Lung (tissue), 17 donors: ENCODE measurements at places on chromosomes 1 and 21.
A peak's percentile ranks its signal among the peaks of the same experiment; 100 is the strongest.

GRCh38 chr1:19346026-19346425 lies 33.9 kb downstream of the SLC66A1 start:
- DNase-seq: no peak

GRCh38 chr1:147189514-147189913 lies 17.2 kb upstream of the PRKAB2 start:
- no peak for DNase-seq

- no peak for DNase-seq
These were observed 3.1 kb downstream of the GNG4 start for GRCh38 chr1:235646463-235646862.

DNA sequence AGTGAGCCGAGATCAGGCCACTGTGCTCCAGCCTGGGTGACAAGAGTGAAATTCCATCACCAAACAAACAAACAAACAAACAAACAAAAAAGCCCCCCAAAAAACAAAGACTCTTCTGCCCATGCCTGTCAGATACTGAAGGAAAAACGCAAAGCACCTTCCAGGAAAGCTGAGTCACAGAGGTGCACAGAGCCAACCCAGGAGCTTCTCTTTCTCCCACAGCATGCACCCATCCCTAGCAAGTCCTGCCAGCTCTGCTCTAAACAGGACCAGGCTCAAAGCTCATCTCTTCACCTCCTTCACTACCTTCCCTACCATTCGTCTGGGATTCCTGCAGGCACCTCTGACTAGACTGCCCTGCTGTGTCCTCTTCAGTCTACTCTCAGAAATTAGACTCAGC lies 46.5 kb downstream of the ETS2 start:
- DNase-seq: no peak

- no peak for DNase-seq
These were observed 30.0 kb downstream of the SLC27A3 start for GRCh38 chr1:153805042-153805745.

DNA sequence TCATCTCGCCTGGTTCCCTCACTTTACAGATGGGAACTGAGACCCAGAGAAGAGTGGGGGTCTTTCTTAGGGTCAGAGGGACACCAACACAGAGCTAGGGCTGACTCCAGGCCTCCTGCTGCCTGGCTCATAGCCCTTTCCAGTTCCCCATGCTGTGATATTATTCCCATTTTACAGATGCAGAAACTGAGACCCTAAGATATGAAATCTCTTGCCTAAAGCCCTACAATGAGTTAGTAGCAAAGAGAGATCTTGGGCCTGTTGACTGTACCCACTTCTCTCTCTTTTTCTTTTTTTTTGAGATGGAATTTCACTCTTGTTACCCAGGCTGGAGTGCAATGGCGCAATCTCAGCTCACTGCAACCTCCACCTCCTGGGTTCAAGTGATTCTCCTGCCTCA lies 49.9 kb downstream of the SLC9A1 start:
- no peak for DNase-seq

DNA sequence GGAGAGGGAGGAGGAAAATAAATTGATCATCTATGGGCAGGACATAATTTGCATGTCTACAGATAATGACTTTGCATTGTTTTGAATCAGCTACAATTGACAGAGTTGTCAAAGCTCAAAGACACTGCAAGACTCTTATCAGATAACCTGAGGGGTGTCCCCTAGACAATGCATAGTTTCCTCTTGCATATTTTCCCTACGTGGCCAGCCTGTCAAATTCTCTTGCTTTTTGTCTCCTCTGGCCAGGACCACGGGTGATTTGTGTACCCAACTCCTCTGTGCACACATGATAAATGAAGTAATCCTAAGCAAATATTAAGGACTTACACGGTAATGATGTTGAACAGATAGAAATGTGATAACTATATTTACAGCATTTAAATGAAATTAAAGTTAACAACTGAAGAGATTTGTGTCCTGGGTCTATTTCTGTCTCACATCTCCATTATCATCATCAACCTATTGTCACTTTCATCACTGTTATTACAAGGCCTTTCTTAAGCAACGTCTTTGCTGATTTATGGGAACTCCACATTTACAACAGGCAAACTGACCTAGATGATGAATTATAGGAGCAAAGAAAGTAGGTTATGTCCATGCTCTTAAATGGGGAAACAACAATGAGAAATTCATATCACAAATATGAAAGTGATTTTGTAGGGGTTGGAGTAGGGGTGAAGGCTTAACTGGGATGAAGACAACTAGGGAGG lies 18.8 kb downstream of the BATF3 start:
- no peak for DNase-seq

DNA sequence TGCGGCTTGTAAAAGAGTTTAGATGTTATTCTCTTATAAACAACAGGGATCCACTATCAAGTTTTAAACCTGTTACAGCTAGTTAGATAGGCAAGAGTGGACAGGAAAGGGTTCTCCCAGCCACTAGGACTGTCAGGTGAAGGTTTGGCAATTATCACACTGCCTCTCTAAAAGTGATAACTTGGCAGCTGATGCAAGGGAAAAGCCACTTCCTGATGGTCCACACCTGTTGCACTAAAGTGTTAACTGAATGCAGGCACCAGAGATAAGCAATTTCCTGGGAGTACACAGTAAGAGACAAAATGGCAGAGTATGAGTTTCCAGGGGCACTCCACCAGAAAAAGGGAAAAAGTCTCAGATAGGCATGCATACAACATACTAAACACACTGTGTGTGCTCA lies 99.4 kb downstream of the VAV3 start:
- no peak for DNase-seq

GRCh38 chr1:244092964-244093638 lies 42.0 kb downstream of the ZBTB18 start:
- no peak for DNase-seq

- DNase-seq: peak; percentile 23
These were observed 2.4 kb upstream of the TMEM125 start for GRCh38 chr1:43267291-43267805.

- no peak for DNase-seq
These were observed 184.3 kb downstream of the CYYR1 start for GRCh38 chr21:26388731-26389231.

DNA sequence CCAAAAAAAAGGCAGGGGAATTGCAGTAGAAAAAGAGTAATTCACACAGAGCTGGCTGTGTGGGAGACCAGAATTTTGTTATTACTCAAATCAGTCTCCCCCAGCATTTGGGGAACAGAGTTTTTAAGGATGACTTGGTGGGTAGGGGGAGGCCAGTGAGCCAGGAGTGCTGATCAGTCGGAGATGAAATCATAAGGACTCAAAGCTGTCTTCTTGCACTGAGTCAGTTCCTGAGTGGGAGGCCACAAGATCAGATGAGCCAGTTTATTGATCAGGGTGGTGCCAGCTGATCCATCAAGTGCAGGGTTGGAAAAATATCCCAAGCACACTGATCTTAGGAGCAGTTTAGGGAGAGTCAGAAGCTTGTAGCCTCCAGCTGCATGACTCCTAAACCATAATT lies 23.7 kb upstream of the EDARADD start:
- no peak for DNase-seq

DNA sequence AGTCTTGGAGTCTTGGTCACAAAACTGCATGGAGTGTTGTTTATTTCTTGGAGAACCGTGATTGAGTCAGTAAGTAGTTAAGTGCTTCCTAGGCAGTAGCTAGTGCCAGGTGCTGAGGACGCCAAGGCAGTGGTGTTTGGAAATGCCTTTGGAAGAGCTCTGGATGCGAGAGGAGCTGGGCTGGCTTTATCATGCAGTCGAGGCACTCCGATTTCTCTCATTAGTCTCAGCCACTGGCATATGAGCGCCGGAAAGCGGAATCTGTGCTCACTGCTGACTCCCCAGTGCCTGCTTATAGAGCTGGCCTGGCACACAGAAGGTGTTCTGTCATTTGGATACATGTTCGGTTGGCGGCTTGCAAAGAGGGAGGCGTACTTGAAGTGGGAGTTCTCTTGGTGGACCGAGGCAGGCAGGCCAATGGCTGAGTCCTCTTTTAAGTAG lies 3.6 kb downstream of the TENT5C start:
- no peak for DNase-seq

GRCh38 chr1:226634611-226635246 lies 86.2 kb downstream of the STUM start:
- DNase-seq: no peak

DNA sequence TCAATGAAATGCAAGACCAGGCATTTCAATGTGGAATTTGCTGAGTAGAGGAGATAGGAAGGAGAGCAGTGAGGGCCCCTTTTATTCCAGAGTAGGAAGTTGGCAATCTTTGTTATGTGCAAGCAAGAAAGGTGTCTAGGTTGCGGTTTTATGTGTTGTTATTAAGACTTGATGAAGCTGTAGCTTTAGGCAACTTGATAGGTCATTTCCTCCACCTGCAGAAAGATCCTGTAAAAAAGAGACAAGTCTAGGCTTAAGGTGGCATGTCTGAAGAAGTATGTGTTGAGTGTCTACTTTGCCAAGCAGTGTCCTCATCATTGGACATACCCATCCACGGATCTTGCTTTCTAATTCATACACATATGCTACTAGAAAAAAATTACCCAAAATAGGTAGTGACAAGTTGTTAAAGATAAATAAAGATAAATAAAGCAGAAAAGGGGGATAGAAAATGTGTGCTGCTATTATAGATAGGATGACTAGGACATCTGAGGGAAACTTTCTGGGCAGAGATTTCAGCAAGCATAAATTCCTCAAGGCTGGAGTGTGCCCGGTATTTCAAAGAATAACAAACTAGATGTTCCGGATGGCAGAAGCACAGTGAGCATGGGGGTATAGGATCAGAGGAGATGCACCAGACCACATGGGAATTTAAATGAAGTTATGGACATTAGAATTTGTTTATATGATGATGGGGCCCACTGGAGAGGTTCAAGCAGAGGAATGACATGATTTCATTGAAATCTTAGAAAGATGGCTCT lies 335.0 kb downstream of the TGFB2 start:
- DNase-seq: no peak

DNA sequence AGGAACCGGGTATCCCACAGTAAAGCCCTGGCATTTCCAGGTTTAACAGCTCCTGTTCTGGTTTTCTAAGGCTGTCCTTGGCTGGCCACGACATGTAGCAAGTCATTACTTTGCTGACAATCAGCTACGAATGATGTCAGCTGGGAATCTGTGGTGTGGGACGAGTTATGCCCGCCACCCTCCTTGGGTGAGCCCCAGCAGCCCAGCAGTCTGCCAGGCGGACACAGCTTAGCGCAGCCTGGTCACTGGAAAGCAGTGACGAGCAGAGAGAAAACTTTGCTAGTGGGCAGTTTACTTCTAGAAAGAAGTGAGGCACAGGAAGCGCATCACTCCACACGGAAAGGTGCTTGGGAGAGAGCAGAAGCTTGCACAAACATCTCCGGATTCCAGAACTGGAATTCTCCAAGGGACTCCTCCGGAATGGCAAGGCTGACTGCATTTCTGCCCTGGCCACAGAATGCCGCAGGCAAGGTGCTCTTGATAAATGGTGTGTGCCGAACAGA lies 15.5 kb upstream of the ZNF436 start:
- DNase-seq: no peak

- no peak for DNase-seq
These were observed 18.8 kb upstream of the CITED4 start for GRCh38 chr1:40880813-40881549.

DNA sequence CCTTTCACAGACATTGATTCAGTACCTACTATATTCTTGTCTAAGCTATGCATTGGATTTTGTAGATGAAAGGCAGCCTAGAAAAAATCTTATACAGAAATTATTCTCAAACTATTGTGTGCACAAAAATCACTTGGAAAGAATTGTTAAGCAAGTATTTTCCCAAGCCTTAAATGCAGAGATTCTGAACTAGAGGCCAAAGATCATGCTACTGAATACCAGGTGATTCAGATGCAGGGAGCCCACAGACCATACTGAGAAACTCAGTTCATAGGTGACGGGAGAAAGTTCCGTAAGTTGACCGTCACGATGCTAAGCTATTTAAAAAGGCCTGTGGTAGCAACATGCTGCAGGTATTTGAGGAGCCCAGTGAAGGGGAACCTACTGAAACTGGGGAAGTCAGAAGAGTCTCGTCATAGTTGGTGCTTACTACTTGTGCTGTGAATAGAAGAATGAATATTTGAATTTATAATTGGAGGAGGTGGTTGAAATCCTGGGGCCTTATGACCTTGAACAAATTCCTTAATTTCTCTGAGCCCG lies 150.8 kb downstream of the NFIA start:
- no peak for DNase-seq

DNA sequence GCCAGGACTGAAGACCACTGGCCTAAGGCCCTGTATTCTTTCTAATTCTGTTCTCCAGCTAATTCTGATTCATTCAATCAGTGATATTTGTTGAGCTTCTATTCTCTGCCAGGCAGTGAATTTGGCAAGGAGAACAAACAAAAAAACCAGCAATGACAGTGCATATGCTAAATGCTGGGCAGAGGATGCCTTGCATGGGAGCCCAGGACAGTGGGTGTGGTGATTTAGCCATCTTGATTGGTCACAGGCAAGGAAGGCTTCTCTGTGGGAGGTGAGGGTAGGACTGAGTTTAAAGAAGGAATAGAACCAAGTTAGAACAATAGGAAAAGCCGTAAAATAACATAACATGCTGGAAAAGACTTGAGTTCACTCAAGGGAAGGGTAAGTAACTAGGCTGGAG lies 9.2 kb upstream of the CPT2 start:
- no peak for DNase-seq
